Right hindlimb (tissue), 1 donor: ENCODE measurements at places on chromosomes 7 and 10.

DNA sequence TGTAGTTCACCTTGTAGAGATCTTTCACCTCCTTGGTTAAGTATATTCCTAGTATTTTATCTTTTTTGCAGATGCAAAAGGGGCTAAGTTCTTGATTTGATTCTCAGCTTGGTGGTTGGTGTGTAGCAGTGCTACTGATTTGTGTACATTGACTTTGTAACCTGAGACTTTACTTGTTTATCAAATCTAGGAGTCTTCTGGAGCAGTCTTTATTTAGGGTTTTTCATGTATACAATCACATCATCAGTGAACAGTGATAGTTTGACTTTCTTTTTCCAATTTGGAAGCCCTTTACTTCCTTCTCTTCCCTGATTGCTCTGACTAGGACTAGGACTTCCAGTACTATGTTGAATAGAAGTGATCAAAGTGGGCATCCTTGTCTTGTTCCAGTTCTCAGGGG lies 33.8 kb downstream of the GPR22 start:
- no peak for DNase-seq

DNA sequence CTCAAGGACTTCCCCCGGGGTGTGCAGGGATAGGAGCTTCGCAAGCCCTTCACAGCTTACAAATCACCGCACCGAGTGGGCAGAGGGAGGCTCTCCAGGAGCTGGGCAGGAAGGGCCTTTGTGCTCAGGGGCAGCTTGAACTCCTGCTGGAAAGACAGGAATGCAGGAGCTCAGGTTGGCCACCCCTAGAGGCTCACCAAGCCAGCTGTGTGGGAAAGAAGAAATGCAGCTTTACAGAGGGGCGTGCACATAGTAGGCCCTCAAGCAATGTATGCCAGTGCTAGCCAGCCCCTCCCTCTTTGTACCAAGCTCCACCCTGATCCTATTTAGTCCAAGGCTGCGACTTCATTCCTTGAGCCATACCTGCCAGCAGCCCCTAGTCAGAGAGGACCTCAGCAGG lies 26.1 kb downstream of the STRA8 start:
- no peak for DNase-seq

- peak; percentile 65 for DNase-seq
Observed at GRCh38 chr7:23205909-23206767, 24.3 kb downstream of the NUP42 start.

GRCh38 chr7:125136341-125136740 lies 206.7 kb upstream of the POT1 start:
- no peak for DNase-seq

DNA sequence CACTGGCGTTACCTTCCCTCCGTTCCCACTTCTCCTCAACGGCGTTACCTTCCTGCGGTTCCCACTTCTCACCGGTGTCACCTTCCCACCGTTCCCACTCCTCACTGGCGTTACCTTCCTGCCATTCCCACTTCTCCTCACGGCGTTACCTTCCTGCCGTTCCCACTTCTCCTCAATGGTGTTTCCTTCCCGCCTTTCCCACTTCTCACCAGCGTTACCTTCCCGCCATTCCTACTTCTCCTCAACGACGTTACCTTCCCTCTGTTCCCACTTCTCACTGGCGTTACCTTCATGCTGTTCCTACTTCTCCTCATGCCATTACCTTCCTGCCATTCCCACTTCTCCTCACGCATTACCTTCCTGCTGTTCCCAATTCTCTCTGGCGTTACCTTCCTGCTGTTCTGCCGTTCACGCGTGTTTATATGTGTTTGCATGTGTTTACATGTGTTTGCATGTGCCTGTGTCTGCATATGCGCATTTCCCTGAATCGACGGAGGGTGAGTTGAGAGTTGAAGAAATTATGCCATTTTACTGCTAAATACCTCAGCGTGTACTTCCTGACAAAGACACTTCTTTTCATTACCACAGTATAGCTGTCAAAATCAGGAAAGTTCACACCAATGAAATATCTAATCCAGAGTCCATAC lies 23.2 kb upstream of the CFAP46 start:
- DNase-seq, result peak; percentile 14

DNA sequence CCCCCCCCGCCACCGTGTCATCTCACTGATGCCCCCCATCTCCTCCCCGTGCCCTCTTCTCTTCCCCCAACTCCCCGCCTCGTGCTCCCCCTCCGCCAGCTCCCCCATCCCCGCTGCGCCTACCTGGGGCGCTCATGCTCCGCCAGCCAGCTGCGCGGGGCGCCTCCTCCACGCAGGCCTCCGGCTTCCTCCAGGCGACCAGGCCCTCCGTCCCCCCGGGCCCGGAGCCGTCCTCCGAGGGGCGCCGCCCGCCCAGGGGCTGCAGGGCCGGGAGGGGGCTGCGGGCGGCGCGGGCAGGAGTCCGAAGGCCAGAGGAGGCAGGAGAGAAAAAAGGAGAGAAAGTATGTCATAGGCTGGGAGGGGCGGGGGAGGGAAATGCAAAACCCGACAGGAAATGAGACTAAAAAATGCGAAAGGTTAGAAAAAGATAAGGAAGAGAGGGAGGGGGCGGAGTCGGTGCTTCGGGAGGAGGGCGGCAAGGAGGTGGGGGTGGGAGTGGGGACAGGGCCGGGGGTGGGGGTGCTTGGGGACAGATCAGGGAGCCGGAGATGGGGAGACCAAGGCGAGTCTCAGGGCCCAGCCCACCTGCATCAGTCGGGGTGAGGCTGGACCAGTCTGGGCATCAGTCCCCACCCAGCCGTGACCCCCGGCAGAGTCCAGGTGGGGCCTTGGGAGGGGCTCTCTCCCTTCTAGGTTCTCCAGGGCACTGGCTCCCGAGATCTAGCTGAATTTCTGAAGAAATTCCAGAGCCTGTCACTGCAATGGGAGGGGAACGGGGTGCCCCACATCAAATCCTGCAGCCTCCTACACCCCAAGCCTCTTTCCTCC lies at the start of gene CARD11:
TSS of gene CARD11 (minus strand) at position 324 of the 828 bp plus-strand sequence. CDS start 85,361 bp downstream, outside the sequence.
- no peak for DNase-seq

GRCh38 chr10:20767028-20767427 lies 130.1 kb downstream of the NEBL start:
- DNase-seq, result peak; percentile 40

DNA sequence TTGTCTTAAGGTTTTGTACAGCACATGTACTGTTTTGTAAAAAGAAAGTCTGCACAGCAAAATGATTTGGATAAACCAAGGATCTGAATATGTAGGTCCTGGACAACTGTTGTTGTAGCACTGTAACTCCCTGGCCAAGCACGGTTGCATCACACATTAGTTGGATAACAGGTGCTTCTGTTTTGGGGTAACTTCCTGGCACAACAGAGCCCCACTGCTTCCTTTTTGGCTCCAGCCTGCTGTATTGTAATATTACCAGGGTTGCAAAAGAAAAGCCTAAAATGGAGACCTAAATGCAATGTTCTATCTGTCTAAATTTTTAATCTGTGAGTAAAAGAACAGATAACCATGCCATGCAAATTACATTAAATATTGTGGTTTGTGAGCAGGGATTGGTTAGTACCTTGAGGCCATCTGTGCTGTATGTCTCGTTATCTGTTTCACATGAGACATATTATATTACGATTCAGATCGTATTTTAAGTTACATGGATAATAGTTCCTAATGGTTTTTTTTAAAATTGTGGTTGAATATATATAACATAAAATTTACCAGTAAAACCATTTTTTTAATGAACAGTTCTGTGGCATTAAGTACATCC lies 27.5 kb upstream of the WAC start:
- no peak for DNase-seq

GRCh38 chr7:38215115-38215514 lies 37.1 kb downstream of the STARD3NL start:
- no peak for DNase-seq

GRCh38 chr7:155291045-155291530 lies 6.6 kb upstream of the INSIG1 start:
- no peak for DNase-seq

DNA sequence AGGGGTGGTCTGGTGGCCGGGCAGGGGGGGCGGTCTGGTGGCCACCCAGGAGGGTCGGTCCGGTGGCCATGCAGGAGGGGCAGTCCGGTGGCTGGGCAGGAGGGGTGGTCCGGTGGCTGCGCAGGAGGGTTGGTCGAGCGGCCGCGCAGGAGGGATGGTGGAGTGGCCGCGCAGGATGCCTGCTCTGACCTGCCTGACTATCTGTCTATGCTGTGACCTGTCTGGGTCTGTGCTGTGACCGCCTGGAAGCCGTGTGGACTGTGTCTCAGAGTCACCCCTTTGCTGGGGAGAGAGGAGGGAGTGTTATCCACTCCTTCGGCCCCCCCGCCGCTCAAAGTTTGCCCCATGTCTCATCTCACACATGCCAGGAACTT lies 113.2 kb downstream of the ACTR3B start:
- DNase-seq, result no peak

GRCh38 chr10:126846469-126846868 lies 58.8 kb upstream of the DOCK1 start:
- no peak for DNase-seq

GRCh38 chr7:126370038-126370668 lies 882.6 kb downstream of the GRM8 start:
- no peak for DNase-seq

- DNase-seq, result no peak
Observed at GRCh38 chr7:45082831-45083331, 5.9 kb downstream of the NACAD start.

- DNase-seq, result no peak
Observed at GRCh38 chr7:23108995-23109394, 3.4 kb downstream of the KLHL7 start.

- DNase-seq, result no peak
Observed at GRCh38 chr10:88286030-88286429, 297.1 kb downstream of the RNLS start.

DNA sequence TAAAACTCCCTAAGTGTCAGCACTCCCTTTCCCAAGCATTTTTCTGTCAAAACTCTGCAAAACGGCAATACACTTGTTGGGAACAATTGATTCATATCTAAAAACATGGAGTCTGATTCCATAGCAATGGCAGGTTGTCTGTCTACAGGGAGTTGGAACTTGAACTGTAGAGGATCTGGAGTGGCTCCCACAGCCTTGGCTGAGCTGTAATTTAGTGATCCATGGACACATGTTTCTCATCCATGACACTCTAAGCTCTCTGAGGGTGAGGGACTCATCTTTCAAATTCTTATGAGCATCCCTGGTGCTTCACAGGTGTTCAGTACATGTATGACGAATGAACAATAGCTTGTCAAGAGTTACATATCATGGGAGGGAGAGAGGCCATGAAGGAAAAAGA lies 466.1 kb downstream of the GRID1 start:
- peak; percentile 46 for DNase-seq

GRCh38 chr7:114979803-114980507 lies 58.1 kb downstream of the MDFIC start:
- DNase-seq, result no peak

DNA sequence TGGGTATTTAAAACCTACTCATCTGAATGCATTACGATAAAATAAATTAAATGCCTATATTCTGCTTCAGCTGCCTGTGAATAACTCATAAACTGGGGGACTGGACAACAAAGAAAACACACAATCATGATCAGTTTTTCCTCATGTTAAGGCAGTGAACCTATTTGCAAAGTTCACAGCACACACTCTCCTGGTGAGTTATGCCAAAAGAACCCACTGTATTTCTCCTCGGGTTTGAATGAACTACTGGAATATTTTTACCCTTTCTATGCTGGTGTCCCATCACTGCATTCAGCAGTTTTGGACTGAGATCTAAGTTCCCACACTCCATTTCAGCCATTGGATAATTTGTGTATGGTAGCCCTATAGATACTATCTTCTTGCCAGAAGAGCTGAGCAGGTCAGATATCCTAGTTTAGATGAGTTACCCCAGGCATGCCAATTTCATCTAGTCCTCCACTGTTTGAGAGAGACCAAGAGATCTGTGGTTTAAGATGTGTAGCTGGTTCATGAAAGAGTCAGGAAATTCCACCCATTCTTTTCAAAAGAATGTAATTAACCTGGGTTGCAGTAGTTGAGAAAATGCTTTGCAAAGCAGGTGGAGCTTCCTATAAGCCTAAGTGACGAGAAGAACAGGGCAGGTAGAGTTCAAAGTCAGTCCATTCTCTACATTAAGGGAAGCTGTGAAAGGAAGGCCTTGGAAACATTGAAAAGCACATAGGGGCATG lies 101.7 kb downstream of the PLXDC2 start:
- no peak for DNase-seq

- DNase-seq, result no peak
Observed at GRCh38 chr7:47557317-47557693, 24.6 kb downstream of the TNS3 start.
